NCI-H526 (cell line): ENCODE measurements at places on chromosomes 2 and 18.

DNA sequence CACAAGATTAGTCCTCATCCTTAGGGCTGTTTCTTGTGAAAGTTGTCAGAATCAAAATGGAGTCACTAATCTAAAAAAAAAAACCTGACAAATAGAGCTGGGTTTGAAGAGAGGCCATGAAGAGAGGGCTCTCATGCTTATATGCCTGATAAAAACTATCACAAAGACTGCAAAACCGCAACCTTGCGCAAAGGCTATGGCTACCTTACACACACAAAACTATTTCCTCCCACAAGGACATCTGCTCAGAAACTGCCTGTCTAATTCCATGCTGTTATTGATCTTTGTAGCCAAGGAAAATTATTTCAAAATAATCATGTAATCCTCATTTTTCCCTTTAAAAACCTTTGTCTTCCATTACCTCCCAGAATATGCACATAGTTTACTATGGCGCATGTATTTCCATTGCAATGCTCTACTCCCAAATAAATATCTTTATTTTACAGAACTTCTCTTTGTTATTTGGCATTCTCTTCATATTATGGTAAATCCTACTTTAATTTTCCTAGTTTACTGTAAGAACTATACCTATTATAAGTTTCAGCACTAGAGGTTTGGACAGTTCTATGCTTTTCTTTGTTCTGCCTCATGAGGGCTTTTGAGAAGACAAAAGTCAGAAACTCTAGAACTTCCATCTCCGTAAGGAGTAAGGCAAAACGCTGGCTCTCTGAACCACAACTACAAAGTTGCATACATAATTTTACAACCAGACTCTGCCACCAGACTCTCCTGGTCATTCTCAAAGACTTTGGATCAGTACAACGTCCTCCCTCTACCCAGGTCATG, 9.6 kb upstream of the DPYSL5 start:
- DNase-seq, result no peak

DNA sequence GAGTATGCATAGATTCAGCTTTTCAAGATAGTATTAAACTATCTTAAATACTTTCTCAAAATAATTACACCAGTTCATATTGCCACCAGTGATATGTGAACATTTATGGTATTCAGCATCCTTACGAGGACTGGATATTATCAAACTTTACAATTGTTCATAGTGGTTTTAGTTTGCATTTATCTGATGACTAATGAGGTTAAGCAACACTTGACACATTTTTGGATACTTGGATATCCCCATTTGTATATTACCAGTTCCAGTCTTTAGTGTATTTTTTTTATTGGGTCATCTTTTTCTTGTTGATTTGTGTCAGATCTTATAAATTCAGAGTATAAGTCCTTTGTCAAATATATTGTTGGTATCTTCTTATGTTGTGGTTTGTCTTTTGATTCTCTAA, 128.4 kb downstream of the ASXL3 start:
- DNase-seq, result no peak

DNA sequence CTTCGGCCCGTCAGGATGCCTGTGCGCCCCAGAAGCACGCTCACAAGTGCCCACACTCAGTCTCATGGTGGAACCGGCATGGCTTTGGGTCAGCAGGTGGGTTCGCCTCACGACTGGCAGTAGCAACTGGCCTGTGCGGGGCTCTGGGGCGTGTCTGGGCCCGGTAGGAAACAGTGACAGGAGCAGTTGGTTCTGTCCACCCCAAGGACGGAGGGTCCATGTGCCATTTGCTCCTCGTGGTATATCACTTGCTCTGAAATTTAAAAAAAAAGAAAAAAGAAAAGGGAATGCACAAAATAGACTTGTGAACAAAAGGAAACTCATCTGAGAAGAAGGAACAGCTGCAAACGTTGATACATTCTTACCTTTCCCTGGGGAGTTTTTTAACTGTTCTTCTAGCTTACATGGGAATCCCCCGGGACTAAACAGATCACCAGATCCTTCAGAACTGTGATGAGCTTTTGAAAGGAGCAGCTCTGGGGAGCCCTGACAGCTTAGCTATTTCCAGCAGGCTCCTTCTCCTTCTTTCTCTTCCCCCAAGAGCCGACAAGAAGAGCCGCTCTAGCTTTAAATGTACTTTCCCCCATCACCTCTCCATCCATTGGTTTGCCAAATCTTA, 42.8 kb downstream of the TRAPPC12 start:
- no peak for DNase-seq

DNA sequence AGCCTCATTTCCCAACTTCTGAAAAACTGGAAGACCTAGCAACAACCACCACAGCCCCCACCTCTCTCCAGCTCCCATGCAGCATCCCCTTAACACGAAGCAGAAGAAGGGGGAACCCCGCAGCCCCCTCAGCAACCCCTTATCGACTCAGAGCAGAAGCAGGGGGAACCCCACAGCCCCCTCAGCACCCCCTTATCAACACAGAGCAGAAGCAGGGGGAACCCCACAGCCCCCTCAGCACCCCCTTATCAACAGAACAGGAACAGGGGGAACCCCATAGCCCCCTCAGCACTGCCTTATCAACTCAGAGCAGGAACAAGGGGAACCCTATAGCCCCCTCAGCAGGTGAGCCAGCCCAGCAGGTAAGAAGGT, 6.7 kb downstream of the SLC66A2 start:
- DNase-seq, result no peak

DNA sequence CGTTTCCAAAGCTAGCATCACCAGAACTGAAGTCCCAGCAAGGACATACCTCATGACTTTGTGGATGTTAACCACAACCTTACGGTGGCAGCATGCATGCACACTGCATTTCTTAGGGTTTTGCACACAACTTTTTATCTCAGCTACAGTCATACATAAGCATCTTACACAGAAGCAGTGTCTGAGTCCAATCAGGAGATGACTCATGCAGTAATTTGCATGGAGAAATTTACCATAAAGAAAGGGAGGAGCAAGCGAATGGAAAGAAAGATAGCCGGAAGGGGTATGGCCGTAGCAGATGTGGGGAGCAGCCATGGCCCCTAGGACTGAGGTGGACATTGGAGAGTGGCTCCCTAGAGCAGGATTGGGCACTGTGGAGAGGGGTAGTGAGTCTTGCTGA, 522.5 kb downstream of the GALR1 start:
- DNase-seq, result no peak

DNA sequence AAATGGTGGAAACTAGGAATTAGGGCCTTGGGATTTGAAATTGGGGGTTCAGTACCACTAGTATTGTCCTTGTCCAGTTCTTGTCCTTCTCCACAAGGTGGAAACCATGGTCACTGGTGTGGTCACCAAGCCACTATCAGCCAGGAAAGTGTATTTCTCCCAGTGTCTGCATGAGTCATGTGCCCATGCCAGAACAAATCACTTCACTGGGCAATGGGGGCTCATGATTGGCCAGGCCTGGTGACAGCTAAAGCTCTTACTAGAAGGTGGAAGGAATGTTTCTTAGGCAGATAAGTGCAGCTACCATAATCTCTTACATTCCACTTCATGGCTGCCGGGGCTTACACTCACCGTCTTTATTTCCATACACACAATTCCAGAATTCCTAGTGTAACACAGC, 124.8 kb upstream of the TACR1 start:
- no peak for DNase-seq

- DNase-seq, result no peak
Observed at GRCh38 chr2:121833358-121833723, 77.9 kb downstream of the TSN start.

DNA sequence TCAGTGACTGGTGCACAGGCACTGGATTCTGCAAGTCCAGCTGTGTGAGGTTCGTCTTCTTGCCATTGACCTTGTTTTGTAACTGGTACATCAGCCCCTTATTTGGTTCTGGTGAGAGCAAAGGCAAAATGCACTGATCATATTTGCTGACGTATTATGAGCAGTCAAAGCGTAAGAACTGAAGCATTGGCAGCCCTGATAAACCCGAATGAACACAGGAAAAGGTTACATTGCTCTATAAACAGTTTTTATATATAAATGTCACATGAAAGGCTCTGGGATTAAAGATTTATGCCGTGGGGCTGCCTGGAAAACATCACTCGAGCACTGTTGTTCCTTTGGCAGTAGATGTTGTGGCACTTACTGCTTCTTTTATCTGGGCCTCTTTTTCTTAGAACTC, 167.9 kb downstream of the IRS1 start:
- DNase-seq, result no peak

DNA sequence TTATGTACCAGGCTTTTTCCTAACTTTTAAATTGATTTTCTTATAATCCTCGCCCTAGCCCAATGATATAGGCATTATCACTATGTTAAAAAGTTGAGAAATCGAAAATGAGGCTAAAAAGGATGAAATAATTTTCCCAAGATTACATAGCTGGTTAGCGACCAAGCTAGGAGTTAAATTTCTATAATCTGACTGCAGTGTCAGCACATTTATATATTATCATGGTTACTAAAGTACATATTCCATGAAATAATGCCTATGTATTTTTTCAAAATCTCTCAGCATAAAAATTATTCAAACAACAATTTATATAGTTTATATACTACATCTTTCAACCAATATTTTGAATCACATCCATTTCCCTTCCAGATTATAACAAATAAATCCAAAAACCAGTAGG, 317.3 kb upstream of the TFPI start:
- no peak for DNase-seq

DNA sequence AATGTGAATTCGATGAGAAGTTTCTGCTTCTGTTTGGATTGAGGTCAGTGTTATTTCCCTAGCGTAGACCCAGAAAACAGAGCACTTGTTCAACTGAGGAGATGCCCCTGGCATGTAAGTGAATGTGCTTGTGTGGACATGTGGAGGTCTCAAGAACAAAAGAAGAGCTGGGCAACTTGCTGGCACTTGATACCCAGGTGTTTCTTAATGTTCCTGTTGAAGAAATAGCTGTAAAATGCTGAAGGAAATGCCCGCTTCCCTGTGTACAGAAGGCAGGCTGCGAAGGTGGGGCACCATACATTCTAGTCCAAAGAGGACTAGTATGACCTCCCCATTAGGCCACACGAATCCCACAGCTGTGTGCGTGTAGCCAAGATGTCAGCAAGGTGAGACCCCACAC, 9.8 kb upstream of the LBH start:
- no peak for DNase-seq

DNA sequence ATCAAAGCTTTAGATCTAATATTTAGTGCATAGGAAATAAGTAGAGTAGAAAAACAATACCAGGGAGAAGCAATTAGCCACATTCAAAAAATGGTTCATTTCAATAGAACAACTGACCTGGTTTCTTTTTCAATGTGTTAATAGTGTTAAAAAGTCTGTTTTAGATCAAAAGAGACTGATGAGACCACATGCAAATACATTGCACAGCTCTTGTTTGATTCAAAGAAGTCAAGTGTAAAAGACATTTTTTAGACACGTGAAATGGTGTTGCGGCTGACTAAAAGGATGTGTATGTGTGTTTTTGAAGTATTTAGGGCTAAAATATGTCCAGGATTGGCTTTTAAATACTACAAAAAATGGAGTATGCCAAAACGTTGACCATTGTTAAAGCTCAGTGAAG, 1.2 kb upstream of the AOX1 start:
- DNase-seq, result no peak

- no peak for DNase-seq
Observed at GRCh38 chr2:100451734-100452133, 18.5 kb upstream of the NMS start.

DNA sequence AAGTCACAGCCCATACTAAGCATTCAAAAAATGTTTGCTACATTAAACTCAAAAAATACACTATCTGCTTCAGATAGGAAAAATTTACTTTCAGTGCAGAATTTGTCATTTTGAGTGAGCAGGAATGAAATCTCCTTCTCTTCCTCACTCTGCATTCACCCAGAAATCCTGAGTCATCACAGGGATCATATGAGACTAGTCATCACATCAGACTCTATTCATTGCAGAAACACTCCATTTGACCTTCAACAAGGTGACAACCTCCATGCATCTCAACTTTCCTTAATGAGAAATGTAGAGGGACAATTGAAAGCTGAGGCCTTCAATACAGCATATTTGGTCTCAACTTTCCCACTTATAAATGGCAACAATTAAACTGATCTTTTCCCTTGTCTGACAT, 130.4 kb upstream of the CYP26B1 start:
- DNase-seq, result no peak

DNA sequence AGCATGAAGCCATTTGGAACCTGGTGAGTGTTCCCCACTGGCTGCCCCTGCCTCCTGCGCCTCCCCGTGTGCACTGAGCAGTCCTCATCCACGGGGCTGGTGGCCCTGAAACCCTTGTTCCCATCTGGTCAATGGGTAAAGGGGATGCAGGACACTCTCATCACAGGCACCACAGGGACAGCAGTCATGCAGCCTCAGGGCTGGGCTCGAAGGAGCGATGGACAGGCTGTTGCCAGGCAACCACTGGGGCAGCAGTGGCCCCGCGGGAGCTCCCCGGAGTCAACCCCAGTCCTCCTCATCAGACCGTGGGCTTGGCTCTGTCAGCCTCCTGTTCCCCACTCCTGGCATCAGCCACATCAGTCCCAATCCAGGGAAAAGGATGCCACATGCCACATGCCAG, 509.5 kb downstream of the EIPR1 start:
- DNase-seq, result no peak

GRCh38 chr2:158464426-158465281, 7.9 kb downstream of the PKP4 start:
- no peak for DNase-seq

GRCh38 chr2:16359961-16360360, 305.7 kb downstream of the CYRIA start:
- no peak for DNase-seq

DNA sequence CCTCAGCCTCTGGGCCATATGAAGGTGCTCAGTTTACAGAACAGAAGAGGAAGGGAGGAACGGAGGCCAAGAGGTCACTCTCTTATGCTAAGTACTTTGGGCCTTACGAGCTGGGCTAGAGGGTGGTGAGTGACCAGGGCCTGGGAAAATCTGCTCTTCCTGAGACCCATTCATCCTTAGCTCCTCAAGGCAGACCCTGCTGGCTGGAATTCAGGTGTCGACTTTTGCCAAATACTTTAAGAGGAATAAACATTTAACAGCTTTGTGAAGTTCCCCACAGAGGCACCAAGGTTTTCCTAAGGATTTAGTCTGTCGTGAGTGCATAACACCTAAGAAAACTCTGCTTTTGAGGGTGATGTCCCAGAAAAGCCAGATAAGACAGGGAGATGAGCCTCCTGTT, 129.7 kb upstream of the SIX2 start:
- no peak for DNase-seq

DNA sequence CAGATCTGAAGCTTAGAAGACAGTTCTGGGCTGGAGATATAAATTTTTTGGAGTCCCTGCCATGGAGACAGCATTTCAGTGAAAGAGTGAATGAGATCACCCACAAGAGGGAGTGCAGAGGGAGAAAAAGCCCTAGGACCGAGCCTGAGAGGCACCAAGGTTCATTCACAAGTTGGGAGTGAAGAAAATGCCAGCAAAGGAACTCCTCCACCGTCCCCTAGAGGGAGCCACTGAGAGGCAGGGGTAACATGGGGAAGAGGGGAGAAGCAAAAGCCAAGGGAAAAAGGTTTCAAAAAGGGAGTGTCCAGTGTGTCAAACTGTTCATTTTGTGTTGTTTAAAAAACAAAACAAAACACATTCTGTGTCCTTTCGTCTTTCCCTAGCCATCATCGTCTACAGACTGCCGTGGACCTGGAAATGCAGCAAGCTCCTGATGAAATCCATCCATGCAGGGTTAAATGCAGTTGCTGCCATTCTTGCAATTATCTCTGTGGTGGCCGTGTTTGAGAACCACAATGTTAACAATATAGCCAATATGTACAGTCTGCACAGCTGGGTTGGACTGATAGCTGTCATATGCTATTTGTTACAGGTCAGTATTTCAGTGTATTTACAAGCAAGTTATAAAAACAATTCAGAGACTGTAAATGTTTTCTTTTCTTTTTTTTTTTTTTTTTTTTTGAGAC, 19.1 kb downstream of the CYBRD1 start:
- DNase-seq, result no peak
